ENCODE measurements at places on chromosomes 7 and 10.

DNA sequence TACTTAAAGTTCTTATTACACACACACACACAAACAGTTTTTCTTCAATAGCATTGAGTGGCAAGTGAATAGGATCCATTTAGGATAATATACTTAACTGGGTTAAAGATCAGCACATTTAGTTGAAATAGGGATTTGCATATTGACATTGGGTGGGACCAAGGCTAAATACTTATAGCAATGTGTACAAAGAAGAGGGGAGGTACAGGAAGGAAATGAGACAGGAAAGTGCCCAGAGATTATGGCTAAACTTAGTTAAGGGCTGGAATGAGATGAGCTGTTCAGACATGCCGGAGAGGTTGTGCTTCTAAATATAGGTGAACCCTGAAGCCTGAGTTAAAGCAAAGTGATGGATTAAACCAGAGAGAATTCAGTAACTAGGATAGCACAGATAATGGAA is 95.1 kb downstream of the LSMEM1 start:
- DNase-seq: no peak

DNA sequence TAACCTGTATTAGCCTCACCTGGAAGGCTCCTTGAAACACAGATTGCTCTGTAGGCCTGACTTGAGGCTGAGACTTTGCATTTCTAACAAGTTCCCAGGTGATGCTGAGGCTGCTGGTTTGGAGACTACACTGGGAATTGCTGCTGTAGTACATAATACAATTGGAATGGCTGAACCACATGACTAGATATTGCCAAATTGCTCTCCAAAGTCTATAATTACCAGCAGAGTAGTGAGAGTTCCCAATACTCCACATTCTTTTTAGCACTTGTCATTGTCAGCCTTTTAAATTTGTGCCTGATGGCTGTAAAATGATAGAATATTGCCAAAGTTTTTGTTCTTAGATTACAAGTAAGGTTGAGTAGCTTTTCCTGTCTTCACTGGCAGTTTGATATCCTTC is 39.9 kb downstream of the PLEKHA8 start:
- DNase-seq: no peak

GRCh38 chr7:143042159-143042789 is 9.9 kb upstream of the OR6V1 start:
- no peak for DNase-seq

GRCh38 chr10:59801171-59801570 is 47.9 kb upstream of the MRLN start:
- DNase-seq: no peak

- DNase-seq: no peak
Observed at GRCh38 chr7:86818903-86819302, 175.2 kb downstream of the GRM3 start.

DNA sequence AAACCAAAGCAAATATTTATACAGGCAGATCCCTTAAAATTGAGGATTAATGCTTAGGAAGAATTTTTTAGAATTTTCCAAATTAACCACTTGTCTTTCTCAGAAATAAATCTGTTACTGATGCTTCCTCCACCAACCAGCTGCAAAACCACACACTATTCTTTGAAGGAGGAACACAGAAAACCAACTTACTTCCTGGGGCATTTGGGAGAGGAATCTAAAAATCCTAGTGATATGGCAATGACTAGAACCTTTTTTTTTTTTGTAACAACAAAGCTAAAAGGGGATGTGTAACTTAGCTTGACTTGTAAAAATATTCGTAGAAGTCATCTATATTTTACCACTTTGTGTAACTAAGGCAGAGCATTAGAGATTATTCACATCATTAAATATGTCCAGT is 5.1 kb upstream of the TM9SF3 start:
- DNase-seq: no peak

- no peak for DNase-seq
Observed at GRCh38 chr7:121803039-121803438, 69.9 kb upstream of the PTPRZ1 start.

- DNase-seq: peak; percentile 80
Observed at GRCh38 chr7:17939606-17940301, 540 bp downstream of the SNX13 start.

GRCh38 chr10:29131952-29132547 is 156.8 kb upstream of the LYZL1 start:
- DNase-seq: peak; percentile 4

DNA sequence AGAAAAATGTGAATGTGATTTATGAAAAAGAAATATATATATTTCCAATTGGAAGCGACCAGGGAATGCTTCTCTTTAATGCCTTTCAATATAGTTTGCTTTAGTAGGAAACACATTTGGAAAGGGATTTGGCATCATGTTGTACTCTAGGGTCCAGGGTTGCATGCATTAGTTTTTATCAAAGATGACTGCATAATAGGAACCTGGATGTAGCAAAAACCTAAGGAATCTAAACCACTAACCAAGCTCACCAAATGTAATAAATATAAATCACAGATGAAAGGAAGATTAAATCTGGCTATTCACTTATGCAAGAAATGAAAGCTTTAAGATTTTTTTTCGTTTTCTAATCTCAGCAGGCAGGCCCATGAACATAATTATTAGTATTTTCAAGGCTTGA is 120.0 kb downstream of the ATXN7L1 start:
- no peak for DNase-seq

- no peak for DNase-seq
Observed at GRCh38 chr10:130989670-130990232, 321.8 kb downstream of the TCERG1L start.

DNA sequence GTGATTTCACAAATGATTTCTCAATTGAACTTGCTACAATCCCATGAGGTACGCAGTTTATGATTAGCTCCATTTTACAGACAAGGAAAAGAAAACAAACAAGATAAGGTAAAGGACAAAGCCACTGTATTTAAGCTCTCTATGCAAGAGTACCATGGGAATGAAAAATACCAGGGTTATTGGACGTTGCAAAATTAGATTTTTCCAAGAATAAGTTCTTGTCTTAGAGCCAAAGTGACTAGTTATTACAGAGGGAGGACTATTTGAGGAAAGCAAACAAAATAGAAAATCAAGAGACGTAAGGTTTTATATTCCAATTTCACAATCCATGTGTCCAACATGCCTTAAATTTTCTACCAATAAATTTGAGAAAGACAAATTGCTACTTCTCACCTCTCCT is 97.9 kb upstream of the PTN start:
- DNase-seq: no peak

DNA sequence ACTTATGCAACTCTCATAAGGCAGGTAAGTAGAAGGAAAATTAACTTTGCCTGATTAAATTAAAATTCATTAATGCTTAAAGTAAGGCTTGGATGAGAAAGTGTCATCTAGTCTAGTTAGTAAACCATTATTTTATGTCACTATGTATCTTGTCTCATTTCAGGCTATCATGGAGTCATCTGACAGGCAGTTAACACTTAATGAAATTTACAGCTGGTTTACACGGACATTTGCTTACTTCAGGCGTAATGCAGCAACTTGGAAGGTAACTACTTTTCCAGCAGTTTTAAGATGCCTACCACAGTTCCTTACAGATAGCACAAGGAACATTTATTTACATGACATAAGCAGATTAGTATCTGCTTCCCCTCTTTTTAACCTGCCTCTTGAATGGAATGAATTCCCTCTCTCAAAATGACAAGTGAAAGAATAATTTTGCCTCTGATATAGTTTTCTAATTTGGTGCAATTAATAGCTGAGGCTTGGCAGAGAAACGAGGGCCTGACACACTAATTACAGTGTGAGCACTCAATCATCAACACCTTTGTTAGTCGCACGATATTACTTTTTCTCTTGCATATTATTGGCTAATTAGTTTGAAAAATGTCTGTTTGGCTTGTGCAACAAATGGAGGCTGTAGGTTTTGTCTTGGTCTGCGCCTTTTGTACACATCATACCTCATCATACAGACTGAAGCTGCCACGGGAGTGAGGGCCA is 245.0 kb downstream of the FOXP2 start:
- no peak for DNase-seq

DNA sequence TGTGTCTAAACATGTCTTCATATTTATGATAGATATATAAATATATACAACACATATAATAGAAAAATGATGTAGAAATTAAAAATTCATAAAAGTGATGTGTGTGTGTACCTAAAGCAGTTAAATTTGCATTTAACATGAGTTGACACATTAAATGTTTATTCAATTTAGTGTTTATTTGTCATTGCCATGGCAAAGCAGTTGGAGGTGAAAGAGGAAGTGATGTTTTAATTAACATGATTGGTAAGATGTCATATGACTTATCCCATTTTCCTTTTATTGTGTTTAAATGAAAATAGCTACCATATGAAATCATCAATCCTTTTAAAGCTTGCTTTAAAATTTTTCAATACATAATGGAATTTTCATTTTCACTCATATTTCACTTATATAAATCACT is 452.6 kb downstream of the SUGCT start:
- no peak for DNase-seq

GRCh38 chr7:25893436-25893835 is 258.6 kb upstream of the NFE2L3 start:
- DNase-seq: peak; percentile 46

DNA sequence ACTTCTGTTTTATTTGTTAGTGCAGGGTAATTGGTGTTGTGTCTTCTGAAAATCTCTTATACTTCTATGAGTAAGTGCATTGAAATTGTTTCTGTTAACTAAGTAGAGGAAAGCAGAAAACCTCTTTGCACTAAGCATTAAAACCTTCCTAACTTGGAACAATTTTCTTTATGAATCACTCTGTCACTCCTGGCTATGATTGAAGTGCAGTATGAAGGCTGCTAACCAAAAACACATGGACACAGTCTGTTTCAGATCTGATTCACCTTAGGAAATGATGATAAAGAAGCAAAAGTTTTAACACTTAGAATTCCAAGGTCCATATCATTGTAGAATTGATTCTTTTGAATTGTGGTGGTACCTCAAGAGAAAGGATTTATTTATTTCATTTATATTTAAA is 41.9 kb downstream of the MET start:
- DNase-seq: no peak

GRCh38 chr10:115003396-115003795 is 65.4 kb downstream of the TRUB1 start:
- no peak for DNase-seq

GRCh38 chr7:37756797-37757551 is 73.4 kb downstream of the GPR141 start:
- DNase-seq: no peak

- DNase-seq: no peak
Observed at GRCh38 chr7:79495544-79496272, 42.2 kb upstream of the MAGI2 start.

- no peak for DNase-seq
Observed at GRCh38 chr7:4655311-4655710, 26.8 kb upstream of the FOXK1 start.

- no peak for DNase-seq
Observed at GRCh38 chr10:123912466-123912865, 20.9 kb upstream of the CPXM2 start.

DNA sequence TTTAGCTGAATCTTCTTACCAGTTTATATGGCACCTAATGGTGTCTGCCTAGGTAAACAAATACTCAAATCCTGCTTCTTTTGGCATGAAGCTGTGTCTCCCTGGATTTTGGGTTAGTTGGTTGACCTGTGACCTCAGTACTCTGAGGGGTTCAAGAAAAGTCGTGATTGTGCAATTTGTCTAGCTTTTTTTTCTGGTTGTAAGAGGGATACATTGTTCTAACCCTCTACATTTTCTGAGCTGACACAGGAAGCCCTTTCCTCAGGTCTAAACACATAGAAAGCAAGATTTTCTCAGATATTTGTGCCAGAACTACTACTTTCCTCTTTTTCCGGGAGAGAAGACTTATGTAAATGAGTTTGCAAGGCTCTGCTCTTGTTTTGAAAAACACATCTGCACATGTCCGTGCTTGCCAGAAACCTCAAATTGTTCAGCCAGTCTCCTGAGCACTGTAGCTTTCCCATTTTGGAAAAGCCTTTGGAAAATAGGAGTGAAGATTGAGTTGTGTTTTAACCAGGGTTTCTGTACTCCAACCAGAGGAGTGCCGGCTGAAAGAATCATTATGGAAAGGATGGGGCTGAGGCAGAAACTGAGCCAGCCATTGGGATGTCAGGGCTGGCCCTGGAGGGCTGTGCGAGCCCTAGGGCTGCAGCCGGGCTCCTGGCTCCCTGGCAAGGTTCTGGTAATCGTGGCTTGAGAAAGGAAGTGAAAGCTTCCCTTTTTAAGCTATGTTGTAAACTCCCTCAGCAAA is 31.3 kb upstream of the CXCL12 start:
- no peak for DNase-seq

GRCh38 chr7:96143495-96144259 is 178.2 kb downstream of the SLC25A13 start:
- DNase-seq: no peak

- DNase-seq: no peak
Observed at GRCh38 chr10:132110111-132110521, 44.4 kb downstream of the JAKMIP3 start.

GRCh38 chr10:42638821-42639270 is 476 bp upstream of the ZNF33B start:
- DNase-seq: no peak

Data from NCI-H1092 treated with DMSO at 0.1 percent for 48 hours (cell line).